ENCODE measurements at places on chromosomes 4 and X.

DNA sequence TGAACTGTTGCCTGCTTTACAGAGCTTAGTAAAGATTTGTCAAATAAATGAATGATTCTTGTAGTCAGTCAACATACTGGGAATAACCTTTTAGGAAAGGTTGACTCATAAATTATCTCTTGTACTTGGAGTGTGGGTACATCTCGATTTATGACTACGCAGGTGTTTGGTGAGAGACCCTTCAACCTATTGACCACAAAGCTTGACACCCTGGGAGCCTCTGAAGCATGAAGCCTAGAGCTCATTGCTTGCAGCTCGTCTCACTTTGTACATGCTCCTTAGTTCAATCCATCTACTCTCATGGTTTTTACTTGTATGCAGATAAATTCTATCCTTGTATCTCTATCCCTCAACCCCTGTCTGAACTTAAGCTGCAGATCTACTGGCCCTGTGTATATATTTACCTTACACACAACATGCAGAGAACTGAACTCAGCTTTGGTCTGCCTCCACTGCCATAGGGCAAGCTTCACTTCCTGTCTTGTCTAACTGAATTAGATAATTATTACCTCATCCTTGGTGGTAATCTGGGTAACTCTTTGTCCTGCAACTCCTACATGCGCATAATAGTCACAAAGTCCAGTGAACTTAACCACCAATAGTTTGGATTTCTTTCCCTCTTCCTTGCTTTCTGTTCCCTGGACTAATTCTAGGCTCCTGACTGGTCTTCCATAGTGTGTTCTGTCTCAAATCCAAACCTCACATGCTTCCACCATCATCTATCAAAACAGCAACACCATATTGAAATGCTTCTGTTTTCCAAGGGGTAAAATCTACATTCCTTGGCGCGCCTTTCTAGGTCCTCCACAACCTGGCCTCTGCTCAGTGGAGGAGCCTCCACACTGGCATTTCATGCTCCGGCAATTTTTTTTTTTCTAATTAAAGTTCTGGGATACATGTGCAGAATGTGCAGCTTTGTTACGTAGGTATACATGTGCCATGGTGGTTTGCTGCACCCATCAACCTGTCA lies 32.2 kb upstream of the FAT1 start:
- no peak for DNase-seq

DNA sequence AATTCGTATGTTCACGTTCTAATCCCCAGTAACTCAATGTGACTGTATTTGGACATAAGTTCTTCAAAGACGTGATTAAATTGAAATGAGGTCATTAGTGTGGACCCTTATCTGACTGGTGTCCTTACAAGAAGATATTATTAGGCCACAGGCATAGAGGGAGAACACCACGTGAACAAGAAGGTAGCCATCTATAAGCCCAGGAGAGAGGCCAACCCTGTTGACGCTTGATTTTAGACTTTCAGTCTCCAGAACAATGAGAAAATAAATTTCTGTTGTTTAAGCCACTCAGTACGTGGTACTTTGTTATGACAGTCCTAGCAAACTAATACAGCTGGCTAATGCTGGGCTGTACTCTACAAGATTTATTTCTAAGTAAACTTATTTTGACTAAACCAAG lies 1.5 kb upstream of the EIF1AX start:
- no peak for DNase-seq

DNA sequence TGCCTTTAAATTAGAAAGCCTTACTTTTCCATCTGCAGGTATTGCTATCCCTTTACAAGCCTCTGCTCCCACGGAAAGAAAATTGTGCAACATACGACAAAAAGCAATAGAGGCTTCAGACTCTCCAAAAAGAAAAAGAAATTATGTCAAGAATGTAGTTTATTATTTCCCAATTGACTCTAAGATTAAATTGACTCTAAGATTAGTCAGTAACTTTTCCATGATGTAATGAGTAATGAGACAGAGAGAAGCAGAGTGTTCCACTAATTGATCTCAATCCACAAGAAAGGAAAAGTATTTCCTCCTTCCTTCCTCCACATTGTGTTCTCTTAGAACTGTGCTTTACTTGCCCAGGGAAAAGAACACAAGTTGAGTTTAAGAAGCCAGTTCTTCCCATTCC lies 345.7 kb upstream of the HS3ST1 start:
- no peak for DNase-seq

DNA sequence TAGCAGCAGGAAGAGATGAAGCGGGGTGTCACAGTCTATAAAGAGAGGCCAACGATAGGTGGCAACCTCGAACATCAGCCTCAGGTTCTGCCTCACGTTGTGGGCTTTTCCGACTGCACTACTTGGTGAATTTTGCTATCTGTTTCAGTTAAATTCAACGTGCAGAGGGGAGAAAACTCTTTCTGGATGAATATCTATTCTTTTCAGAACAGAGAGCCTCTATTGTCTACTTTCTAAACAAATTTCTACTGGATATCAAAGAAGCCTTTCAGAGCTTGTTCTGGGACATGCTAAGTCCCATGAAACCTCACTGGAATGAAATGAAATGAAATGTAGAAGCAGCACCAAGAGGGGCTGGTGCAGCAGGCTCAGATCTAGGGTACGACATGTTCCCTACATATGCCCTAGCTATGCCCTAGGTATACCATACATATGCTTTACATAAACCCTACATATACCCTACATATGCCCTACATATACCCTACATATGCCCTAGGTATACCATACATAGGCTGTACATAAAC lies 116.5 kb upstream of the TRIM2 start:
- DNase-seq = no peak

DNA sequence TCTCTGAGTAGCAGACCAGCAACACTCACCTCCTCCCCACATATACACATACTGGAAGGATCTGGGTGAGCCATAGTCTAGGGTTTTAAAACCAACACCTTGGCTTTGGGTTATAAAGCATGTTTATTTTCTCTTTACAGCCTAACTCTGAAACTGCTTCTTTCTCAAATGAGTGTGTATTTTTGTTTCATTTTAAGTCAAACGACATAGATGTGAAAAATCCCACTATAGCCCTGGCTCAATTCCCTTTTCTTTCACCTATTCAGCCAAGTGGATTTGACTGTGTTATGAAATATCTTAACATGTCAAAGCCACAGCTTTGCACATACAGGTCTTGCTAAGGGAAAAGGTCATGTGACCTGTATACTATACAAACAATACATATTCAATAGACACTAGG lies 13.8 kb downstream of the NEXMIF start:
- no peak for DNase-seq

All from DND-41 (cell line).